M059J (cell line): ENCODE measurements at places on chromosomes 5 and 9. TPM values are rescaled to one million over a fixed set of nuclear protein-coding genes. Genes with fewer than 3 reads are reported as not detected.

DNA sequence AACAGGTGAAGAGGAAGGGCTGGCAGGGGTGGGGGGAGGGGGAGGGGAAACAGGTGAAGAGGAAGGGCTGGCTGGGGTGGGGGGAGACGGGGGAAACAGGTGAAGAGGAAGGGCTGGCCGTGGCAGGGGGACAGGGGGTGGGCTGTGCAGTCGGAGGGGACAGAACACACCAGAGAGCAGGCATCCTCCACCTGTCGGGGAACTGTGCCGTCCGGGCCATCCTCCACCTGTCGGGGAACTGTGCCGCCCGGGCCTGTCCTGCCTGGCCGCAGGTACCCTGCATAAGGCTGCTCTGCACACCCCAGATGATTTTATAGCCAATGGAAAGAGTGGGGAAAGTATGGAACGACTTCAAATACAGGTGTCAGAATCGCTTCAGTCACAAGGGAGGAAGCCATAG is 32.5 kb upstream of the PPP1R26 start:
- no peak for DNase-seq

DNA sequence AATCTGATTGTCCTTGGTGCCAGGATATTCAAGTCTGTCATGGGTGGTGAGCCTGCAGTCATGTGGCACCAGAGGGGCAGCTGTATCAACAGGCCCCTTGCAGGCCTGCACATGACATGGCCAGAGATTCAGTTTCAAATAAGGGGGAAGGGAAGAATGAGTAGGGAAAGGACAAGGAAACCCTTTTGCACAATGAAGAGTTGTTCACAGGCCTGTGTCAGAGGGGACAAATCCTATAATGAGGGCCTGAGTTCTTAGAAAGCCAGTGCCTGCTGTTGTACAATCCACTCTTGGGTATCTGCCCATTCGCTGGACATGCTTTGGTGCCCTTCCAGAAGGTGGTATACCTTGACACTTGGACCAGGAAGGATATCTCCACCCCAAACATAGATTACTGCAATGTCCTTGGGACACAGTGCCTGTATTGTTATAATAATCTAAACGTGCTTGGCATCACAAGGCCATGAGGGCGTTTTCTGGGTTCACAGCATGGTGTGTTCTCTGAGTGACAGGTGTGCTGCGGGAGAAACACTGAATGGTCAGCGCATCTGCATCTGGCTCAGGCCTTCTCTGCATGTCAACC is 1.9 kb upstream of the TMEM171 start:
- DNase-seq, result no peak

DNA sequence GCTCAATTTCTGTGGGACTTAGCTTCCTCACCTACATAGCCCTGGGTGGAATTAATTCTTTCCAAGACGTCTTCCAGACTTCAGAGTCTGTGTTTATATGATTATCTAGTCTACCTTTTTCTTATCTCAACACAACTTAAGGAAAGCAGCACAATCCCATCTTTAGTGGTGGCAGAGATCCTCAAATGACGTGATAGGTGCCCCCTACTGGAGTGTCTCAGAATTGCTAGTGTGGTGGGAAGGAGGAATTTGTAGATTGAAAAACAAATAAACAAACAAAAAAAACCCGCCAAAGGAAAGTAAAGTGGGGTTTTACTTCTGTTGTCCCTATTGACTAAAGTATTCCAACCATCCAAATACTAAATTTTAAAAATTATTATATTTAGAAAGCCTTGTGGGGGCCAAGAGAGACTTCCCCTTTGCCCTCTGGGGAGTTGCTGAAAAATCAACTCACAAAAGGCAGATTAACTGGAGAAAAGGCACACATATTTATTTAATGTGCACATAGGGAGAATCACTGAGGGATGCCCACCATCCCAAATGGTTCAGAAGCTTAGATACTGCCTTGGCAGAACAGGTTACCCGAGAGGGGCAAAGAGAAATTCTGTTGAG is 283.3 kb downstream of the TMEM167A start:
- peak; percentile 28 for DNase-seq

GRCh38 chr9:100322954-100323536 is 29.7 kb downstream of the TEX10 start:
- DNase-seq, result peak; percentile 54

DNA sequence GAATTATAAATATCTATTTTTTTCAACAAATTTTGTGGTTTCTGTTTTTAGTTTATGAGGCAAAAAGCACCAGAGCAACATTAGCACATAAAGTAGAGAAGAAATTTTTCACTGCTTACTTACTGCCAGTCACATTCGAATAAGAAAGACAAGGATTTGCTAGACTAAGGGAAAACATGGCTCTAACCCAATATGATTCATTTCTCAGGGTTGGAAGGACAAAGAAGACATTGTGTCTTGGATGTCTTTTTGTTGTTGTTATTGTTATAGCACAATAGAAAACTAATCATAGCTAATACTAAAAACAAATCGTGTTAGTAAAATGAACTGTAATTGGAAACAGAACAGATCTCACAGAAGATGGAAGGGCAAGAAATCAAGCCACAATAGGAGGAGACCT is 90.9 kb upstream of the SLCO6A1 start:
- peak; percentile 27 for DNase-seq

GRCh38 chr5:69006030-69006429 is 87.8 kb upstream of the SLC30A5 start:
- DNase-seq, result no peak

- DNase-seq, result no peak
Measured at GRCh38 chr9:124479371-124479770, 27.8 kb downstream of the NR5A1 start.

- DNase-seq, result no peak
Measured at GRCh38 chr5:133109655-133110483, 58.1 kb downstream of the HSPA4 start.

GRCh38 chr5:174608631-174609097 is 115.7 kb upstream of the MSX2 start:
- peak; percentile 98 for DNase-seq

- peak; percentile 84 for DNase-seq
Measured at GRCh38 chr5:141040771-141041426, 10.3 kb upstream of the PCDHB1 start.

DNA sequence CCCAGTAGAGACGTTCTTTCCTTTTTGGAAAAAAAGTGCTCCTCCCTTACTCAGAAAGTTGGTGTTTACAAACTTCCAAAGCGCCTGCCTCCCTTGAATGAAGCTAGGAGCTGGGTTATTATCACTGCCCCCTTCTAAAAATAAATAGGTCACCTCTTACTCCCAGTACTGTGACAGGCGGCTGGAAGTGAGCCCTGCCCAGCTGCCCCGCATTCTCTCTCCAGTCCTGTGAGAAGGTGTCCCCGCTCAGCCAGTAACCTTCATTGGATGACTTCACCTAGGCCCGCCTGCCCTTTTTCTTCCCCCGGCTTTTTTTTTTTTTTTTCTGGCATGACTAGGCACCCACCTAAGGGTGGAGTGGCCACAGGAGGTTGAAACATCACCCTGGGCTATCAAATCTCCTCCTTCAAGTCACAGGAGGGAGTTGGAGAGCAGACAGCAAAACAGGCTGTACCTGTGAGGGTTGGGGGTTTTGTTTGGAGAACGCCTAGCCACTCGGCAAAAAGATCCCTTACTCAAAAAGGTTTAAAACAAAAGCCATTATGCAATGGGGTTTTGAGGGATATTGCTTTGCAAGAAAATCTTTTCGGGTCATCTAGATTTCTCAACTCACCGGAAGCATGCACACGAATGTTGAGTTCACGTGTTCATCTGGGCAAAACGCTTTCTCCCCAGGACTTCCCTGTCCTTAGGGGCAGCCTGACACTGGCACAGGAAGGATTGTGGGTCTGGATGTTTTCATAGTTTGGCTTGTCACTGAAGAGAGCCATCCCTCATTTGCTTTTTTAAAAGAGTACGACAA is 43.3 kb upstream of the ZNF622 start:
- peak; percentile 67 for DNase-seq

GRCh38 chr5:119515192-119515591 is 62.9 kb downstream of the HSD17B4 start:
- DNase-seq, result peak; percentile 27

- no peak for DNase-seq
Measured at GRCh38 chr9:31486630-31487029, 897.8 kb upstream of the ACO1 start.

Gene TNFSF8
- not detected in 2 replicates for total RNA-seq

Gene FBXL7
- total RNA-seq, result 9.7 and 12.5 TPM in 2 replicates

Gene PKD2L2
- 0.17 TPM in 1 of 2 replicates, not detected in the other for total RNA-seq

Gene SLC36A2
- not detected in 2 replicates for total RNA-seq

Gene PCDHGB2
- 0.25 and 0.57 TPM in 2 replicates for total RNA-seq

Gene RASGEF1C
- total RNA-seq, result not detected in 2 replicates

Gene ANKRD34B
- not detected in 2 replicates for total RNA-seq

Gene SLC1A1
- 14.7 and 20.6 TPM in 2 replicates for total RNA-seq
